ENCODE measurements at places on chromosomes 12 and 14. TPM values are rescaled to one million over a fixed set of nuclear protein-coding genes. Genes with fewer than 3 reads are reported as not detected.

The C12orf50 gene
- polyA plus RNA-seq: 0.19 TPM

The KRT72 gene
- polyA plus RNA-seq: not detected

DNA sequence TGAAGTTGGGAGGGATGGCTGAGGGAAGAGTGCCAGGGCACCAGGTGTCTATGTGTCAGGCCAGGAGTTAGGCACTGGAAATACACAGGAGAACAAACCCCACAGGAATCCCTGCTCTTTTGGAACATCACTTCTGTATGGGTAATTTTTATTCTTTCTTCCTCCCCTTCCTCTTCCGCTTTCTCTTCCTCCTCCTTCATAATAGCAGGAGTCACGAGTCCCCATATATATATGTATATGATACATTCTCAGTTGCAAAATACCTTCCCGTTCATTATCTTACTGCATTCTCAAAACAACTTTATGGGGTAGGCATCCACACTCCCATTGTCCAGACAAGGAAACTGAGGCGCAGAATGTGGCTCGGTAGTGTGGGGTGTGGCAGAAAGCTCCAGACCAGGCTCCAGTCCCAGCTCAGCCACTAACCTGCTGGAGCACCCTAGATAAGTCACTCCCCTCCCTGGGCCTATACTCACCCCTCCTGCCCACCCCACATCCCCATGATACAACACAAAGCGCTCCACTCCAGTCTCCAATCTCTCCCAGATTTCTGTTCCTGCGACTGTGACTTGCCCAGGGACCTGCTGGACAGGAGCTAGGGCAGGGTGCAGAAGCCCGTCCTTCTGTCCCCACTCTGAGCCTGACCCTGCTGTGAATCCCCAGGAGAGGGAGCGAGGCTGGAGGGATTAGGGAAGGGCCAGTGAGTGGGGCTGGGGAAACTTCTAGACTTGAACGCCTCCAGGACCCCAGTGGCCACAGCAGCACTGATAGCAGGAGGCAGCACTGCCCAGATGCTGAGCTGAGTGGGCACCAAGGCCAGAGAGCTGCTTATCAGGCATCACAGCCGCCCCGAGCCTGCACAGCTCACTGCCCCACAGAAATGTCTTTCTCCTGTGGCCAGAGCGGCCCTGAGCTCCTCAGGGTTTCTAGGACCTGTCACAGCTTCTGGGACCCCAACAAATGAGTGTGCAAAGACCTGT lies 1.4 kb upstream of the AQP2 start:
- no peak for DNase-seq

DNA sequence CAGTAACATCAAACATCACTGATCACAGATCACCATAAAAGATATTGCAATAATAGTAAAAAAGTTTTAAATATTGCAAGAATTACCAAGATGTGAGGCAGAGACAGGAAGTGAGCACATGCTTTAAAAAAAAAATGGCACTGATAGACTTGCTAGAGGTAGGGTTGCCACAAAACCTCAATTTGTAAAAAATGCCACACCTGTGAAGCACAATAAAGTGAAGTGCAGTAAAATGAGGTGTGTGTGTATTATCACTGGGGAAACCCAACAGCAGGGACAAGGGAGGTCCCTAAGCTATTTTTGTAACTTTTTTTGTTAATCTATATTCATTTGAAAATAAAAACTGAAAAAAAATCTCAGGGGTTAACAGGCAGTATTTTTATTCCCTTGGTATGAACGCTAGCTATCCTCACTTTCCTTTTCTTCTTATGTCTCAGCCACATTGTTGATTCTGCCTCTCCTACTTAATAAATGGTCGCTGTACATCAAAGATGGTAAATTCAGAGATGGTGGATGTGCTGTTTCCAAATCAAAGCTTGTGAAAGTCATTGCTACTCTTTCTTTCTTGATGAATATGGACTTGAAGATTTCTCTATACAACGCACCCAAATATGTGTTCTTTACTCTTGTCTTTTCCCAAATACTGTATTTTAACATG lies 14.0 kb upstream of the KLRD1 start:
- DNase-seq: no peak

DNA sequence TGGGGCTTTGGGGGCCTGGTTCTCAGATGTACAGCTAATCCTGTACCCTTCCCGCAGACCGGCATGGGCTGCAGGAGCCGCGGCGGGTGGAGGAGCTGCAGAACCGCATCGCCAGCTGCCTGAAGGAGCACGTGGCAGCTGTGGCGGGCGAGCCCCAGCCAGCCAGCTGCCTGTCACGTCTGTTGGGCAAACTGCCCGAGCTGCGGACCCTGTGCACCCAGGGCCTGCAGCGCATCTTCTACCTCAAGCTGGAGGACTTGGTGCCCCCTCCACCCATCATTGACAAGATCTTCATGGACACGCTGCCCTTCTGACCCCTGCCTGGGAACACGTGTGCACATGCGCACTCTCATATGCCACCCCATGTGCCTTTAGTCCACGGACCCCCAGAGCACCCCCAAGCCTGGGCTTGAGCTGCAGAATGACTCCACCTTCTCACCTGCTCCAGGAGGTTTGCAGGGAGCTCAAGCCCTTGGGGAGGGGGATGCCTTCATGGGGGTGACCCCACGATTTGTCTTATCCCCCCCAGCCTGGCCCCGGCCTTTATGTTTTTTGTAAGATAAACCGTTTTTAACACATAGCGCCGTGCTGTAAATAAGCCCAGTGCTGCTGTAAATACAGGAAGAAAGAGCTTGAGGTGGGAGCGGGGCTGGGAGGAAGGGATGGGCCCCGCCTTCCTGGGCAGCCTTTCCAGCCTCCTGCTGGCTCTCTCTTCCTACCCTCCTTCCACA lies 7.6 kb downstream of the NR4A1 start:
- no peak for DNase-seq

GRCh38 chr12:23927907-23928306 lies 21.6 kb downstream of the SOX5 start:
- DNase-seq: no peak

DNA sequence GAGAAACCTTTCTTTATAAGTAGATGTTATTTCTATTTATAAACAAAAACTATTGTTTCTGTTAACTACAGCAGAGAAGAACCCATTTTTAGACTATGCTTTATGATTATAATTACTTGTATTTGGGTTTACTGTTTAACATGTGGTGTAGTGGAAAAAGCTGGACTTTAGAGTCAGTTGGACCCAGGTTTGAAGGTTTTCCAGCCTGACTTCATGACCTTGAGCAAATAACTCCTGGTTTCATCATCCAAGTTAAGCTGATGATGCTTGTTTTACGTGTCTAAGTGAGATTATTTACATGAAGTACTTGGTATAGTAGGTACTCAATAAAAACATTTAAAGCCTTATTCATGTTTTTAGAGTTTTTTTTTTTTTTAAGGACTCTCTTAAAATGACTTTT lies 221.8 kb upstream of the ARHGAP5 start:
- DNase-seq: no peak

DNA sequence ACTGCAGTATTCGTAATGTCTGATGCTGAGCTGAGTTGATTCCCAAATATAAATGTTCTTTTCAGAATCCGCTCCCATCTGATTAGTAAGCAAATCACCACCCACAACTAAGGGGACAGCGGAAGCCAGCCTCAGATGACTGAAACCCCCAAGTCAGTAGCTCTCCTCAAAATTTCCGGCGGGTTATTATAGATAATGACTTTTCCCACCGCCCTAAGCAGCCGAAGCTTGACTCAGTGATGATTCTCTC lies 469 bp upstream of the LRFN5 start:
- DNase-seq: no peak

DNA sequence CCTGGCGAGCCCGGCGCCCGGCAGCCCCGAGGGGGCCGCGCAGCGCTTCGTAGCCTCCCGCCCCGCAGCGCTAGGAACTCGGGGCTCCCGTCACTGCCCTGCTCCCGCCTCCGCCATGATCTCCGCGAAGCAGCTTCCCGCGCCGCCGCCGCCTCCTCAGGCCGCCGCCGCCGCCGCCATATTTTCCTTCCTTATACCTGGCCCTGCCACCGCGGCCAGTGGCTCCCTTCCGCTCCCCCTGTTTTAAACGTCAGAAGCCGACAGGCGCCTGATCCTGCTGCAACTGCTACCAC lies 286 bp downstream of the PPP4R3A start:
- DNase-seq: no peak

DNA sequence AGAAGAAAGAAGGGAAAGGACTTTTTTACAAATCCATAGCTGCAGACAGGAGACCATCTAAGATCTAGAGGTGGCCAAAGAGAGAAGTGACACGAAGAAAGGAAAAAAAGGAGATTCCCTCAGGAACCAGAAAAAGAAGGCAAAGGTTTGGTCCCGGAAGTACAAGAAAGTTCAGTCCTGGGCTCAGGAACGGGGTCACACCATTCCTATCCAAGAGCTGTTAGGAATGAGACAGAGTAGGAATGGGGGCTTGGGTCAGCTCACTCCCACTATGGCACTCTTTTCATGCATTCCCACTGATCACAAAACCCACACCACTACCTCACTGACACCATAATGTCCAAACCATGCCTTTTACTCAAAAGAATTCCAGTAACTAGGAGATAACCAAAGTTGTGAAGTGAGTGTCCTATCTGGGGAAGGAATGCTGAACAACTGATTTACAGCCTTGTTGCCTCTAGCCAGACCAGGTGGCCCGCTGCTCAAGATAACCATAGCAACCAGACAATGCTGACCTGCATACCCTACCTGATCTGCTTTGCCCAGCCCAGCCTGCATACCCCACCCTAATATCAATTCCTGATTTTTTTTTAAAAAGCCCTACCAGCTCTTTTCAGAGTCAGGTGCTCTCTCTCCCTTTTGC lies 8.4 kb downstream of the PPP2R3C start:
- DNase-seq: no peak

- no peak for DNase-seq
Measured at GRCh38 chr12:68953536-68953935, 20.6 kb upstream of the CPM start.

- no peak for DNase-seq
Measured at GRCh38 chr12:6180268-6181051, 19.7 kb upstream of the CD9 start.

GRCh38 chr12:124822218-124822617 lies 41.4 kb downstream of the SCARB1 start:
- no peak for DNase-seq

Measured in right renal pelvis (tissue), 4 donors.